ENCODE measurements at places on chromosomes 4 and X.

DNA sequence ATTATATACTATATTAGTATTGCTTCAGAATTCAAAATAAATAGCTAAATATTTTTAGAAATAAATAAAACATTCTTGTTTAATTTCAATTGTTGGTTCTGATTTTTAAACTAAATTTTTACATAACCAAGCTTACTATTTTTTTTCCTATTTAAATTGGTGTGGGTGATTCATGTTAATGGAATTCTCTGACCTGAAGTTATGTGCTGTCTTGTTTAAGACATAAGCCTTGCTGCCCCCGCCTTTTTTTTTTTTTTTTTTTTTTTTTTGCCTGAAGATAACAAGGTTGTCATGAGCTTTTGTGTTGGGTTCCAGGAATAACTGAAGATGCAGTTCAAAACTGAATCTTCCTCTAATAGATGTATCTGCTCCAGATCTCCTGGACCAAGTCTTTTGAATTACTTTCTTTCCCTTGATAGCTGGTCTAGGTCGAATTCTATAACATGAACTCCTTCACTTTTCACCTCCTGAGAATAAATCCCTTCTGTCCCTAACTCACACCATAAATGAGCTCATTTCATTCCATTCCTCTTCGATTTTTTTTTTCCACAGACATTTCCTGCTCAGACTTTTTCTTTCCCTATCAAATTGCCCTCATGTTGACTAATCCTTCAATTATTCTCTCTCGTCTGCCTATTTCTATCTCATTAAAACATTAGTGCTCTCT lies 261.5 kb upstream of the FTHL17 start:
- DNase-seq = no peak

DNA sequence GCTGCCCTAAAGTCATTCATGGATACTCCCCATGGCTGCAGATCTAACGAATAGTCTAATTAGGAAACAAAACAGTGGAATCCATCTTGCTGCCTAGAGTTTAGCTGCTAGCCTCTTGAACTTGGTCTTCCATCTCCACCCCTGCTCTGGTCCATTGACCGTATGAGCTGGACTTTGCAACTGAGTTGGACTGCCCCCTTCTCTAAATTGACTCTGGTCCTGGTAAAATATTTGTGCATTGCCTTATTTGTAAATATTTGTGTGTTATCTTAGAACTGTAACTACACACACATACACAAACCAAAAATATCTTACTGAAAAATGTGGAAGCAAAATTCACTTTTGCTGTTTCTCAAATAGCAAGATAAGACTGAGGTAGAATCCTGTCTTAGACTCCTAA lies 181.3 kb downstream of the NWD2 start:
- DNase-seq = no peak

GRCh38 chr4:59553721-59554091 lies 1646.4 kb upstream of the ADGRL3 start:
- DNase-seq = no peak

DNA sequence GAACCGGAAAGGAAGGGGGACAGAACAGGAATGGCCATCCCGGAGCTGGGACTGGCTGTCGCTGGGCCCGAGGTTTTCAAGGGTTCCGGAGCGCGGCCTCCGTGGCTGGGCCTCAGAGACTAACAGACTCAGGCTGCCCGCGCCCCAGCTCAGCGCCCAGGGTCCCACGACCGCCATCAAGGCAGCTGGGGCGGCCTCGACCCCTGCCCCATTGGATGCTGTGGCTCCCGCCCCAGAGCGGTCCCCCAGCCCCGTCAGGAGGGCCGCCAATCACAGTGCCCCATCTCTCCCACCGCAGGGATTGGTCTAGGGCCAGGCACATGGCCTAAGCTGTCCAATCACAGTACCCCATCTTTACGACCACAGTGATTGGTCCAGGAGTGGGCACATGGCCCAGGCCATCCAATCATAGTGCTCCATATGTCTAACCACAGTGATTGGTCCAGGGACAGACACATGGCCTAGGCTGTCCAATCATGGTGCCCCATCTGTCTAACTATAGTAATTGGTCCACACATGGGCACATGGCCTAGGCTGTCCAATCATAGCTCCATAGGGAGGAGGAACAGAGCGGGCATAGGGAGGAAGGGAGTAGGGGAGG lies 105.3 kb upstream of the NKX1-1 start:
- DNase-seq = no peak

DNA sequence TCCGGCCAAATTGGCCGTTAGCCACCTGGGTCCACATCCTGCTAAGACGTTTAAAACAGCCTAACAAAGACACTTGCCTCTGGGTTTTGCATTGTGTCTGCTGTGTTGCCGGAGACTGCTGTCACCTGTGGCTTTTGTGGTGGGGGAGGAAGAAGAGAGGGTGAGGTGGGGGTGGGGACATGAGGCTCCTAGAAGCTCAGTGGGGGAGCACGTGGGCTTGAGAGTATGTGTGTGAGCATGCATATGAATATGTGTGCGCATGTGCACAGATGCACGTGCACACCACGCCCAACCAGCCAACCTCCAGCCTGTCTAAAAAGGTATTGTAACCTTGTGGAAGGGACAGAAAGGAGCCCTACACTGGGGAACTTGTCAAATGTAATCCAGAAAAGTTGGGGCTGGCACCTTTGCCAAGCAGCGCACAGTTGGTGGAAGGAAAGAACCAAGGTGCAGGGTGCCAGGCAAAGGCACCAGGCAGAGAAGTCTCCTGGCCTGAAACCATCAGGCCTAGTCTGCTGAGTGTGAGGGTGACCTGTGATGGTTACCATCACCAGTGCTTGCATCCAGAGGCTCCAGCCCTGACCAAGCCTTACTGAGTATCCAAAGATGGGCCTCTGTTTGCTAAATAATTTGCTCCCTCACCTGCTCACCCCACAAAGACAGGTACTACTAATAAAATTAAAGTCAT lies 10.1 kb upstream of the SASH3 start:
- DNase-seq = peak; percentile 61

DNA sequence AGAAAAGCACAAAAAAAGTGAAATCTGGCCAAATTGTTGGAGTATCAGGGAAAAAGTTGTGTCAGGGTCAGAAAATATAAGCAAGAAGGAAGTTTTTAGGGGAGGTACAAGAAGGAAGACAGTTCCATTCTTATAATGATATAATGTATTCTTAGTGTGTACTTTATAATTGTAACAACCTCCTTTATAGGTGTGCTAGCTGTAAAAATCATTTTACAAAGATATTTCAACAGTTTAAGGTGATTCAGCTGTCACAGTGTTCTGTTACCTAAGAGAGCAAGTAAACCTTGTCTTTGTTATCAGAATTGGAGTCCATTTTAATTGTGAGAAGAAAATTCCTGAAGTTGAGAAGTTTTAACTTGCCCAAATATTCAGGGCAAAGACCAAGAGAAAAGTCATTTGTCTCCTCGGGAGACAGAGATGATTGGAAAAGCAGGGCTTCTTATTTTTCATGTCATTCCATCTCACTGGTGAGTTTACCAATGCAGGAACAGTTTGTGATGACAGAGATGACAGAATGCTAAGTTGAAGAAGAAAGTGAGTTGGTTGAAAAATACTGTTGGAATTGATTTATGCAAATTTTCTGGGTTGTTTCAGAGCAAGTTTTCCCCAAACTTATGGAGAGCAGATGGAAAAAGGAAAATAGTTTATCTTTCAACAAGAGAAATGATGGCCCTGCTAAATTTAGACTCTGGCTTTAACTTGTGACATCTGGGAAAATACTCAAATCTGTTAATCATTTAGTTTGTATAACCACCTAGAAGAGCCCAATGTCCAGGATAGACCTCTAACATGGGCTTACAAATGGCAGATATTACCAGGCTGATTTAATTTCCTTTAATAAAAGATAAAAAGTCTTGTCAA lies 14.8 kb downstream of the INTS6L start:
- DNase-seq = no peak

- DNase-seq = no peak
Measured at GRCh38 chr4:80308466-80308822, 27.1 kb upstream of the CFAP299 start.

- DNase-seq = no peak
Measured at GRCh38 chr4:112840619-112841018, 203.7 kb downstream of the LARP7 start.

GRCh38 chrX:48794911-48795515 lies 6.9 kb upstream of the HDAC6 start:
- DNase-seq = no peak

DNA sequence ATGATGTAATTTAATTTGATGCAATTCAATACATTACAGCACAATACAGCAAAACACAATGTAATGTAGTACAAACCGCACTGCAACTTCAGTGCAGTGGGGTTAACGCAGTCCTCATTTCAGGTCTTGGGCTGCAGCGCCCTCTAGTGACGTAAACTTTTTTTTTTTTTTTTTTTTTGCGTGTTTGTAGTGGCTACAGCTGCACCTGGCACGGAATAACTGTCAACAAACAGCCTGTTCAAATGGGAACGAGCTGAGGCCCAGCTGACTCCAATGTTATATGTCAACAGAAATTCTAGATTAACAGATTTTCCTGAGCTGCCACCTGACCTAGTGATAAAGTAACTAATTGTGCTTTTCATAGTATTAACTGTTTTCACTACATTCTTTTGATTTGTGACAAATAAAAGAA lies 33.5 kb upstream of the RASSF6 start:
- DNase-seq = no peak

DNA sequence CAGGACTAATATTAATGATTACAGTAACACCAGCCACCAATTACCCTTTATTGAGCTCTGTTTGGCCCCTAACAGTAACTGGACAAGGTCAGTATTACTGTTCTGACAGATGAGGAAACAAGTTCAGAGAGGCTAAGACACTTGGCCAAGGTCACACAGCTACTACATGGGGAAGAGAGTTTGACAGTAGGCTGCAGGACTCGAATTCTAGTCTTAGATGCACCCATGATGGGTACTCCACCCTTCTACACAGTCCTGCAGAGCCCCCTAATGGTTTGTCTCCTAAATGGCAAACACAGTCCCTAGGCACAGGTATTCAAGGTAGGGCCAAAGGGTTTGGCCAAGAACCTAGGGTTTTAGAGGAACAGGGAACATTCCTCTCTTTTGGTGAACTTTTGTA lies 93.9 kb downstream of the NSUN7 start:
- DNase-seq = peak; percentile 16

DNA sequence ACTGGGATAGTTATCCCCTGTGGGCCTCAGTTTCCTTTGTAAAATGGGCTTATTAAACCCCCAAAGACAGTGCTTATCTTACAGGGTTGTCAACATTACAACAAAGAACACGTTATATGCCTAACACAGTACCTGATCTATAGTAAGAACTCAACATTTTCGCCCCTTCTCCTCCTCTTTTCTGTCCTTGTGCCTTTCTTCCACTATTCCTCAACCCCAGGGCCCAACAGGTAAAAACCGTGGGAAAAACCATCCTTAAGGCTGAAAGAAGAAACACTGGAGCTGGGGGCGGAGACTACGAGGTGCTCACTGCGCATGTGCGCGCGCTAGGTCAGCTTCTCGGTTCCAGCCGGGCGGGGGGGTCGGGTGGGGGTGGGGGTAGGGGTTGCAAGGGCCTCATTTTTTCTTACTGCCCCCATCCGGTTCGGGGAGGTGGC lies 426 bp upstream of the XIAP start:
- no peak for DNase-seq

- no peak for DNase-seq
Measured at GRCh38 chr4:26061248-26061986, 147.4 kb downstream of the SMIM20 start.

DNA sequence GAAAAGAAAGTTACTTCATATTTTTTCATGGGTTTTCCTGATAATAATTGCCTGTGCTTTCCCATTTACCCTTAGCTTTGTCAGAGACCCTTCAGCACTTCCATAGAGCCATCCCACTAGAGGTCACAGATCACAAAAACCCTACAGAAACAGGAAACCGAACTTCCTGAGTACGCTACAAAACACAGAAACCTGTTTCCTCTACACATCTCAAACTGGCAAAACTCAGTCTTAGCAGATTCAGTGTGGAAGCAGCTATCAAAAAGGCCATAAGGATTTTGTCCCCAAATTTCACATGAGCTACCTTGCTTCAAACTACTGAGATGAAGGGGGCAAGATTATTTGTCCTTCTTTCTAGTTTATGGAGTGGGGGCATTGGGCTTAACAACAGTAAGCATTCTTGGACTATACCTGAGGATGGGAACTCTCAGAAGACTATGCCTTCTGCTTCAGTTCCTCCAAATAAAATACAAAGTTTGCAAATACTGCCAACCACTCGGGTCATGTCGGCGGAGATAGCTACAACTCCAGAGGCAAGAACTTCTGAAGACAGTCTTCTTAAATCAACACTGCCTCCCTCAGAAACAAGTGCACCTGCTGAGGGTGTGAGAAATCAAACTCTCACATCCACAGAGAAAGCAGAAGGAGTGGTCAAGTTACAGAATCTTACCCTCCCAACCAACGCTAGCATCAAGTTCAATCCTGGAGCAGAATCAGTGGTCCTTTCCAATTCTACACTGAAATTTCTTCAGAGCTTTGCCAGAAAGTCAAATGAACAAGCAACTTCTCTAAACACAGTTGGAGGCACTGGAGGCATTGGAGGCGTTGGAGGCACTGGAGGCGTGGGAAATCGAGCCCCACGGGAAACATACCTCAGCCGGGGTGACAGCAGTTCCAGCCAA lies at the start of gene MMRN1:
MMRN1 (plus strand) TSS at position 206 of the 902 bp plus-strand sequence; CDS start at position 324, 118 bp downstream.
- no peak for DNase-seq

- no peak for DNase-seq
Measured at GRCh38 chr4:7295197-7295910, 103.0 kb downstream of the SORCS2 start.

- no peak for DNase-seq
Measured at GRCh38 chrX:134502686-134503085, 42.7 kb downstream of the HPRT1 start.

- DNase-seq = no peak
Measured at GRCh38 chrX:13304052-13304451, 15.8 kb downstream of the ATXN3L start.

DNA sequence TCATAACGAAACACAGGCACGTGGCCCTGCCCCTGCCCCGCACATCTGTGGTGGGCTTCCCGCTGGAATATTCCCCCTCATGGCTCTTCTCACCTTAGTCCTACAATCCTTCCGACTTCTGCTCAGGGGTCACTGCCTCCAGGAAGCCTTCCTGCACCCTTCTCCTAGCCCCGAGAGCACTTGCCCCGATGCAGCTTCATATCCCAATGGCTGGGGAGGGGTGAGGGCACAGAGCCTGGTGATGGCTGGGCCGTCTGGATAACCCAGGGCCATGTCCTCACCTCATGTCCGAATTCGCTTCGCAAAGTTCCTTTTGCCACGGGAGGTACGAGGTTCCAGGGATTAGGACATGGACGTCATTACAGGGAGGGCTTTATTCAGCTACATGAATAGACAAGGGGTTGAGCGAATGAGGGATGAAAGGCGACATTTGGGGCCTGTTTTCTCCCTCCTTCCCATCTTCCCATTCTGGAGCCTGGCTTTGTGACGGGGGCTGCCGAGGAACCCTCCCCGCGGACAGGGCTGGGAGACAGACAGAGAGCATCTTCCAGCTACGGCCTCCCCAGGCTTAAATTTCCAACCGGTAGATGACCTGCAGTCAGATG lies 35.5 kb upstream of the HMX1 start:
- DNase-seq = no peak

GRCh38 chr4:153987291-153987690 lies 198.4 kb upstream of the SFRP2 start:
- no peak for DNase-seq

DNA sequence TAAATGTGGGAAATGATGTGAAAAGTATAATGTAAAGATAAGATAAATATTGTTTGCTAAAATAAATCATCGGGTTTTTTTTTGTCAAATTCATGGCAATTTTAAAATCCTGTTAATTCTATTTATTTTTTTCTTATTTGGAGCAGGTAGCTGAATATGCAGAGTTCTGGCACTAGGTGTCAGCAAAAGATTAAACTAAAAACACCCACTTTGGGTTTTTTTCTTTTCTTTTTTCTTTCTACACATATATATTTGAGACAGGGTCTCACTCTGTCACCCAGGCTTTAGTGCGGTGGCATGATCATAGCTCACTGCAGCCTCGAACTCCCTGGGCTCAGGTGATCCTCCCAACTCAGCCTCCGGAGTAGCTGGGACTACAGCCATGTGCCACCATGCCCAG lies 6.9 kb upstream of the RAP2C start:
- DNase-seq = no peak

All from stimulated activated CD4-positive, alpha-beta T cell treated with anti-CD3 and anti-CD28 coated beads, TNF-alpha, amount 100 ng/mL, for 48 hours (primary cell).